ENCODE measurements at places on chromosomes 11 and 22.

GRCh38 chr11:6320411-6321155 is at the start of gene CAVIN3:
Gene CAVIN3, minus strand, starts transcription at chr11:6320501. Its CDS starts 25 bp downstream, at chr11:6320476.
- DNase-seq = peak; percentile 92

- DNase-seq = peak; percentile 88
Observed at GRCh38 chr22:44975427-44976262, 34.2 kb downstream of the PHF21B start.

- no peak for DNase-seq
Observed at GRCh38 chr11:128574576-128575011, 12.8 kb downstream of the ETS1 start.

DNA sequence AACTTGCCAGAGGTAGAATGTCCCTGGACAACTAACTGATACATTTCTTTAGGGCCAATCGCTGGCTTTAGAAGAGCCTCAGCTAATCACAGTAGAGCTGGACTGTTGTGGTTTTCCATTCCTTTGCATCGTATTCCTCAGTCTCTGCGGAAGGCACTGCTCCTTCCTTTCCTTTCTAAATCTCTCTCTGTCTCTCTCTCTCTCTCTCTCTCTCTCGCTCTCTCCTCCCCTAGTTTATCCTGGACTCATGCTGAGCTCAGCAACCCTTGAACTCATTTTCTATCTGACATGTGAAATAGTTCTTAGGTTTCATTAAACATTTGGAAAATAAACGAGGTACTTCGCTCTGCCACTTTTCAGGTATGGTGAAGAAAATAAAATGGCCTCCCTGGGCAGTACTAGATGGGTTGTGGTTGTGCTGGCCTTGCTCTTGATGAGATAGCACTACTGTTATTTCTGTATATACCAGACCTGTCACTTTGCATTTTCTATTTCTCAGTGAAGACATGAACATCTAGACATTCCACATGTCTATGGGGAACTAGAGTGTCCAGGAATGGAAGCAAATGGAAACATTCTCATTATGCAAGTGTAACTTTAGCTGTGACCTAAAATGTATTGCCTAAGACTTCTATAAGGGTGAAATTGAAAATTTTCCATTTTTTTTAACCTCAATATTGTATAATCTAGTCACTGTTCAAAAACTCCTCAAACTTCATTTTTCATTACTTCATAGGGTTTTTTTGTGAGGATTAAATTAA is 12.0 kb upstream of the SESN3 start:
- no peak for DNase-seq

GRCh38 chr11:48040830-48041444 is 60.6 kb downstream of the PTPRJ start:
- no peak for DNase-seq

DNA sequence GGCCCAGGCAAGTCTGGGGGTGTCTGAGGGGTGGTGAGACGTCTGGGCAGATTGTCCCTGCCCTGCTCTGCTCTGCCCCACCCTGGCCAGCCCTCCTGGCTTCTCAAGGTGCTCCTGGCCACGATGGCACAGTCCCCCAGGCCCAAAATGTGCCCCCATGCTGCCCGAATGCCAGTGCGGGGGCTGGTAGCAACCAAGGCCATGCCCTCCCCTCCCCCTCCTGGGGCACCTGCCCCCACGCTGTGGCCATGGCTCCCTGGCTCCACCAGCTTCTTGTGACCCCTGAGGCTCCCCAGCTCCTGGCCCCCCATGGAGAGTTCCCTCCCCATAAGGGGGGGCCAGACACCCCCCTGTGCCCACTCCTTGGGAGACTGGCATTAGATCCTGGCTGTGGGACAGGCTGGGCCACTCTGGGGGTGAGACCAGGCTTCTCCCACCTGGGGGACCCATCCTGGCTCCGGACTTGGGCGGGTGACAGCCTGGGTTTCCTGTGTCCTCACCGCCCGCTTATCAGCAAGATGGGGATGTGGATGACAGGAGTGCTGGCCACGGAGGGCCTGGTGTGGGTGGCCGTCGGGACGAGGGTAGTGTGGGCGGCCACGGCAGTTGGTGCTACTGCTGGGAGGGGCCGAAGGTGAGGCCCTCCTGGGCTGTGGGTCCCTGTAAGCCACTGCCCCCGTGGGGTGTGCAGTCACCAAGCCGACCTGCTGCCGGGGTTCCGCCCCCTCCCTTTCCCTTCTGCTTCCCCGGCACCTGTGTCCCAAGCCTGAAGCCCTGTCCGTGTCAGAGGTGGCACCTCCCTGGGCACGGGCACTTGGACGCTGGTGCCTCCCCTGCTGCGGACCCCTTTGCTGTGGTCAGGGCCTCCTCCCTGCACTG is 15.9 kb upstream of the MUC6 start:
- DNase-seq = peak; percentile 16

DNA sequence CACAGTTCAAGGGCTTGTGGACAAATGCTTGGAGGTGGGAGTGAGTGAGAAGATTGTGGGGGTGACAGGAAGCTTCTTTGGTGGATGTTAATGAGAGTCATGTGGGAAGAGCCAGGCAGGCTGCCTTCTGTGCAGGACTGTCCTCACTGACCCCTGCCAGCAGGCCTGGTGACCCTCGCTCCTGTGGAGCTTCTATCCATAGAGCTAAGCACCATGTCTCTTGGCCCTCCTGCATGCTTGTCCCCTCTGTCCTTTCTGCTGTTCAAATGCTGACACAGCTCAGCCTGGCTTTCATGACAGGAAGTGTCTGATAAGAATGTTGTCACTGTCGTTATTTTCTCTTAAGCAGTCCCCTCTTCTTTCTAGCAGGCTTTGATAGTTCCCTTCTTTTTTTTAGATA is 37.6 kb downstream of the NAT10 start:
- no peak for DNase-seq

DNA sequence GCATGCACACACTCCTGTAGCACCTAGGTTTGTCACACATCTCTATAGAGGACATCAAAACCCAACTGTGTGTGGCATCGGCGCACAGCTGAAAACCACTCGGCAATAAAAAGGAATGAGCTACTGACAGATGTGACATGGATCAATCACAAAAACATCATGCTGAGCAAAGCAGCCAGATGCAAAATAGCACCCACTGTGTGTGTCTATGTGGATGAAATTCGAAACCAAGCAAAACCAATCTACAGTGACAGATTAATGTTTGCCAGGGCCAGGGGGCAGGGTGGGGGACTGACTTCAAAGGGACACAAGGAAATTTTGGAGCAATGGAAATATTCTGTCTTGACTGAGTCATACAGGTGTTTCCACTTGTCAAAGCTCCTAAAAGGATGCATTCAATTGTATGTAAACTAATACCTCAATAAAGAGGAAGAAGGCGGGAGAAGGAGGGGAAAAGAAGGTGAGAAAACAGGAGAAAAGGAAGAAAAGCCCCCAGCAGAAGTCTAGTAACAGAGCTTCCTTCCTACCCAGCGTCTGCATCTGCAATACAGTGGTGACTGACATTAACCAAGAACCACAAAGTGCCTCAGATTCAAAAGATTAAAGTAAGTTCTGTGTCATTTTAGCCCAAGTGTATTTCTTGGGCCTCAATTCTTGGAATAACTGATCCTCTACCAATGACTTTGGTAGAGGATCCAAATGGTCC is 49.8 kb downstream of the PACSIN2 start:
- DNase-seq = no peak

GRCh38 chr11:42674436-42674835 is 637.4 kb upstream of the API5 start:
- DNase-seq = no peak

DNA sequence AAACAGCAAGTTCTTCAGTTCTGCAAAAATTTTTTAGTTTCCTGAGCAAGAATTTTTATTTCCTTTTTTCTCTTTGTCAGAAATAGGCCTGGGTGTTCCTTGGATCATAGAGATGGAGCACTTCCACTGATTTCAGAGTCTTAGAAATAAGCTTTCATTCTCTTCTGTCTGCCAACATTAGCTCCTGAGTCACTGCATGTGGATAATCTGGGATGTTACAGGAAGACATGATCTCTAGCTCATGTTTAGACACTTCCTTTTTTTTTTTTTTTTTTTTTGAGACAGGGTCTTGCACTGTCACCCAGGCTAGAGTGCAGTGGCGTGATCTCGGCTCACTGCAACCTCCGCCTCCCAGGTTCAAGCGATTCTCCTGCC is 13.2 kb upstream of the TMEM218 start:
- no peak for DNase-seq

GRCh38 chr22:30426388-30427353 is 1.1 kb downstream of the MTFP1 start:
- peak; percentile 88 for DNase-seq

DNA sequence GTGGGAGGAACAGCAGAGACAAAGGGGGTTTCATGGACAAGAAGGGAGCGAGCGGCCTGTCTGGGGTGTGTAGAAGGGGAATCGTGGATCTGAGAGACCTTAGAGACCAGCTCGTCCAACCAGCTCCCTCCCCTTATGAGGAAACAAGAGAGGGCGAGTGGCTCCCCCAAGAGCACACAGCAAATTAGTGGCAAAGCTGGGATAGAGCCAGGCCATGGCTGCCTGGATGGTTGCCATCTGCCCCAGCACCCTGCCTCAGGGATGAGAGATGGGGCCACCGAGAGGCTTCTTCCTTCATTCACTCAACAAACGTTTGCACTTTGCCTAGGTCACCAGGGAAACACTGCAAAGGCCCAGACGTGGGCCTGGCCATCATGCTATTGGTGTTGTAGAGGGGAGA is 4.1 kb downstream of the MAPK8IP1 start:
- DNase-seq = no peak

GRCh38 chr11:128506356-128506755 is 81.0 kb downstream of the ETS1 start:
- no peak for DNase-seq

DNA sequence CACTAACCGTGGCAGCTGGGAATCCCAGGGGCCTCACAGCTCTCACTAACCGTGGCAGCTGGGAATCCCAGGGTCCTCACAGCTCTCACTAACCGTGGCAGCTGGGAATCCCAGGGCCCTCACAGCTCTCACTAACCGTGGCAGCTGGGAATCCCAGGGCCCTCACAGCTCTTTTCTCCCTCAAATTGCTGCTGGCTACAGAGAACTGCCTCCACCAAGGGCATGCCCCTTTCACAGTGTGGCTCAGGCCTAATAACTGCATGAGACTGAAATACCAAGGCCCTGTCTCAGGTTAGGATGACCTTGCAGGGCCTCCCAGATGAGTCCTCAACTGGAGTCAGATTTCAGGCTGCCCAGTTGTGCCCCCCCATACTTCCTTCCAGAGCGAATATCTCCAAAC is 35.1 kb upstream of the GGTLC2 start:
- peak; percentile 42 for DNase-seq

DNA sequence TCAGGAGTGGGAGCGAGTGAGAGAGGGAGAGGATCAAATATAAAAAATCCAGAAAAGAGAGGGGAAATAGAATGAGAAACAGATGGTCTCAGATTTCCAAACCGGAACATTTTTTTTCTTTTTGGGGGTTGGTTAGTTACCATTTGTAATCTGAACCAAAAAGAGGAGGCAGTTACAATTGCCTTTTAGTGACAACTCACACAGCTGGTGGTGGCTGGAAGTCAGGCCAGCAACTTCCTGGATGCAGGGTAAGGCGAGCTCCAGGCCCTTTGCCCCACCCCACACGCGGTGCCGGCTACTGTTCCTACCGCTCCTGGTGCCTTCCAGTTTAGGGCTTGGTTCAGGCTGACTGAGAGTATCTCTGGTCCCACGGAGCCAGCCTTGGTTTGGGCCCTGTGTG is 21.0 kb upstream of the UBASH3B start:
- DNase-seq = peak; percentile 75

- no peak for DNase-seq
Observed at GRCh38 chr11:70127653-70128434, 49.7 kb downstream of the ANO1 start.

- no peak for DNase-seq
Observed at GRCh38 chr11:126366064-126366822, 10.8 kb downstream of the ST3GAL4 start.

DNA sequence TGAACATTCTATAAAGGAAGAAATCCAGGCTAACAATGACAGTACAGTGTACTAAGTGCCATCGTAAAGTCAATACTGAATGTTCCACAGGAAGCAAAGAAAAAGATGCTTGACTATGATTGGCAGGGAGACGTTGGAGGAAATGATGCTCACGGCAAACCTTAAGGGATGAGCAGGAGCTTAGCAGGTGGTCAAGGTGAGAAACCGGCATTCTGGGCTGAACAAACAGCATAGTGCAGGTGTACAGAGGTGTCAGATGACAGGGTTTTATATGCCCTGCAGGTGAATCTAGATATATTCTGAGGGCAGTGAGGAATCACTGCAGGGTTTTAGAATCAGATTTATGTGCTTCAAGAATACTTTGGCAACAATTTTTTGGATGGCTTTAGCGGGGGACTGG is 85.3 kb upstream of the HEPHL1 start:
- no peak for DNase-seq

DNA sequence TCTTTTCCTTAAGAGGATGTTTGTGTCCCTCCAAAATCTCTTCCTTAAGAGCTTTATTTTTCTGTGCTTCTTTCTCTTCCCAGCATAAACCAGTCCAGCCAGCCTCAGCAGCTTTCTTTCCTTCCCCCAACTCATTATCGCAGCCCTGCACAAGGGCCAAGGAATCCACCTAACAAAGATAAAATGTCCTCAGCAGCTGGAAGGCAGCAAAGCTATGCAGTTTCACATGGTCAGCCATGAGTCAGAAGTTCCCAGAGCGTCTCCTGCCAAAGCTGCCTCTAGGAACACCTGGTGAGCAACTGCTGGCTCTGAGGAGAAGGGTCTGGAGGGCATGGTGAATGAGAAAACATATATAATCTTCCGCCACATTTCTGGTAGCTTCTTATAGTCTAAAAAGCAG is 45.3 kb upstream of the HMGXB4 start:
- DNase-seq = no peak

DNA sequence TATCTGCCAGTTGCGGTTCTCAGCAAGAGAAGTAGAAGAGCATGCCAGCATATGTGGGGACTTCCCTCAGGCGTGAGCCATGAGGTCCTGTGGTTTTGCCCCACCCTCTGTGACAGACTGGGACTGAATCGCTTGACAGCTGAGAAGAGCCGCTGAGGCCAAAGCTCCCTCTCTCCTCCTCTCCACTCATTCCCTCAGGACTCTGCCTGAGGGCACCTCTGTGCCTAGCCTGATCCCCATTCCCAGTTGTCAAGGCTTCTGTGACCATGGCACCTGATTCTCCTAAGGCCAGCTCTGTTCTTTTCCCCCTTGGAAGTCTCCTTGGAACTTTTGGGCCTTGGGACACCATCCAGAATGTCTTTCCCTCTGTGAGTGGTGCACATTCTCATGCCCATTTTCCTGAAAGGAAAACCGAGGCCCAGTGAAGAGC is 27.0 kb downstream of the ART5 start:
- peak; percentile 29 for DNase-seq

- peak; percentile 53 for DNase-seq
Observed at GRCh38 chr11:62832336-62833234, at the start of gene TEX54. Gene TEX54, minus strand, starts transcription at chr11:62832841.

- DNase-seq = no peak
Observed at GRCh38 chr11:61019037-61019831, 47.8 kb downstream of the CD6 start.

GRCh38 chr11:44357711-44358110 is 47.8 kb upstream of the ALX4 start:
- no peak for DNase-seq

GRCh38 chr11:61718621-61719302 is 33.7 kb upstream of the MYRF start:
- DNase-seq = peak; percentile 85

- DNase-seq = no peak
Observed at GRCh38 chr11:100928426-100928825, 201.2 kb downstream of the PGR start.
